Osteocyte (in vitro differentiated cells): ENCODE measurements at places on chromosomes 4 and X. TPM values are rescaled to one million over a fixed set of nuclear protein-coding genes. Genes with fewer than 3 reads are reported as not detected.

AREG gene
- 0.50 and 0.64 TPM in 2 replicates for total RNA-seq

EMCN gene
- 3.3 and 4.1 TPM in 2 replicates for total RNA-seq

RAI2 gene
- 0.27 and 0.34 TPM in 2 replicates for total RNA-seq

SLC2A9 gene
- total RNA-seq, result 0.31 and 0.43 TPM in 2 replicates

DNA sequence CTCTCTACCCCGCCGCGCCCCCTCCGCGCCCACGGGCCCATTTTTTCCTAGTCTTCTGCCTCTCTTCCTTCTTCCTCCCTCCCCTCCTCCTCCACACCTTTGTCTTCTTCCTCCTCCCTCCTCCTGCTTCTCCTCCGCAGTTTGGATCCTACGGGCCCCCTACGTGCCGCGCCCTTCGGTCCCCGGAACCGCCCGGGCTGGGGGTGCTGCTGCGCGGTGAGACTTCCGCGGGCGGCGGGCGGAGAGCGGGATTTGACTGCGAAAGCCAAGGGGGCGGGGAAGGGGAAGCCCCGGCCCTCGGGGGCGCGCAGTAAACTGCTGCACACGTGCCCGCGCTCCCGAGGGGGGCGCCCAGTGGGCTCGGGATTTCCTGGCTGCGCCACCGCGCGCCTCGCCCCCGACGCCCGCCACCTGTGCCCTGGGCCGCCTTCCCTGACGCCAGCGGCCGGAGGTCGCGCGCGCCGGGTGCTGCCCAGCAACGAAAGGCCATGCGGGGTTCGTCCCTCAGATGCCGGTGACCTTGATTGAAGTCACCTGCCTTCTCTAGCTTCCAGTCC is 3.3 kb upstream of the NKX3-2 start:
- peaks cover 55% of the 10 kb centered on the region for H3K27me3 ChIP-seq
- H3K4me3 ChIP-seq, result peak overlapping the region; percentile 71
- peaks cover 32% of the 10 kb centered on the region for H3K4me1 ChIP-seq
- no peaks in the 10 kb centered on the region for H3K36me3 ChIP-seq
- no peak for DNase-seq
- no peak overlapping the region for H3K27ac ChIP-seq

GRCh38 chr4:160887668-160888067 is 1276.1 kb downstream of the FSTL5 start:
- H3K27me3 ChIP-seq, result no peaks in the 10 kb centered on the region
- H3K27ac ChIP-seq, result no peak overlapping the region
- no peaks in the 10 kb centered on the region for H3K36me3 ChIP-seq
- H3K4me1 ChIP-seq, result no peaks in the 10 kb centered on the region
- no peak overlapping the region for H3K4me3 ChIP-seq
- no peak for DNase-seq

GRCh38 chrX:16771483-16772398 is 14.5 kb upstream of the TXLNG start:
- H3K27me3 ChIP-seq, result no peaks in the 10 kb centered on the region
- peak overlapping the region; percentile 73 for H3K27ac ChIP-seq
- DNase-seq, result no peak

PHOX2B gene
- total RNA-seq, result not detected in 2 replicates

GRCh38 chrX:2391869-2392606 is 108.7 kb downstream of the DHRSX start:
- no peak overlapping the region for H3K4me3 ChIP-seq
- peaks cover 32% of the 10 kb centered on the region for H3K36me3 ChIP-seq
- no peaks in the 10 kb centered on the region for H3K27me3 ChIP-seq
- peak overlapping the region; percentile 2 for H3K27ac ChIP-seq
- H3K4me1 ChIP-seq, result peaks cover 21% of the 10 kb centered on the region

PACRGL gene
- 16.7 and 19.0 TPM in 2 replicates for total RNA-seq

DNA sequence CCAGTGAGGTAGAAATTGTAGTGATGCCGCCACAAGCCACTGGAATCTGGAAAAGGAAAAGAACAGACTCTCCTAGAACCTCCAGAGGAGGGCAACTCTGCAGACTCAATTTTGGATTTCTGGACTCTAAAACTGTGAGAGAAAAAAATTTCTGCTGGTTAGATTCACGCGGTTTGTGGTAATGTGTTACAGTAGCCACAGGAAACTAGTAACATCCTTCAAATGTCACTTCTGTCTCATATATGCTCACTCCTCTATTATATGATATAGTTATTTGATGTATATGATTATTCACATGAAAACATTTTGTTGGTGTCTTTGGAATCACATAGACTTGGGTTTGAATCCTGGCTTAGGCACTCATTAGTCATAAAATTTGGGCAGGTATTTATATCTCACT is 18.8 kb downstream of the LDOC1 start:
- no peak overlapping the region for H3K27ac ChIP-seq
- no peaks in the 10 kb centered on the region for H3K36me3 ChIP-seq
- no peak overlapping the region for H3K4me3 ChIP-seq
- DNase-seq, result no peak
